GM23338 (cell line): ENCODE measurements at places on chromosomes 13 and 19. TPM values are rescaled to one million over a fixed set of nuclear protein-coding genes. Genes with fewer than 3 reads are reported as not detected.

DNA sequence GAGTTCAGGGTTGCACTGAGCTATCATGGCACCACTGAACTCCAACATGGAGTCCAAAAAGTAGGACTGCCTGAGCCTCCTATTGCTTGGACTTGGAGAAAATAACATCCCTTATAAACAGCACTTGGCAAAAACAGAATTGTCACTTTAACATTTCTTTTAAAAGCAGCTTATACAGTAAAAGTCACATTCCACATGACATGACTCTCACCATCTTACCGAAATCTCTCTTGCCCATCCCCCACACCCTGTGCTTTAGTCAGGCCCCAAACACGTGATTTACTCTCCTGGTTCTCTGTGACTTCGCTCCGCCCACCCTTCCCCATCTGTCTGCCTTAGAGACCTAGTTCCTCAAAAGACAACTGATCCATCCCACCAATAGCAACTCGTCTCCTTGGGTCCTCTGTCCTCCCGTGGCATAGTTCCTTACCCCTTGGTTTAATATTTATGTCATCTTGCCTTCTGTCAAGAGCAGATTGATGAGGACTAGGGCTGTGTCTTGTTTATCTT, 4.6 kb downstream of the SAFB start:
- no peak overlapping the region for H3K4me3 ChIP-seq
- no peaks in the 10 kb centered on the region for H3K27me3 ChIP-seq
- peaks cover 30% of the 10 kb centered on the region for H3K36me3 ChIP-seq
- H3K27ac ChIP-seq, result no peak overlapping the region
- DNase-seq, result peak; percentile 38

DNA sequence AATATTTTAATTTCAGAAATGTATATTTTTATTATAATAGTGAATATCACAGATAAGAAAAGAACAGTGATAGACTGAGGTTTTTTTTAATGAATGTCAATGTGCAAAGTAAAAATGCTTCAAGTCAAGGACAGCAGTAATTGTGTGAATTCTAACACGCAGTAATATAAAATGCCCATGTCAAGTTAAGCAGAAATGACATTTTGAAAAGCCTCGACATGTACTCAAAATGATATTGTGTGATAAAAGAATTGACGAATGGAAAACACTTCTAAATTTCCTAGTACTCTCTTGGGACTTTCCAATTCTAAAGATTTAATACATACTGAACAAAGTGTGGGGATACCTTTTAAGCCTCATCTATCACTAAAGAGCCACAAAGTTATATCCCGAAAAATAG, 172.6 kb downstream of the SLITRK6 start:
- DNase-seq, result no peak
- no peak overlapping the region for H3K27ac ChIP-seq
- no peaks in the 10 kb centered on the region for H3K27me3 ChIP-seq
- no peaks in the 10 kb centered on the region for H3K36me3 ChIP-seq
- H3K4me1 ChIP-seq, result peaks cover 14% of the 10 kb centered on the region
- H3K4me3 ChIP-seq, result no peak overlapping the region

ZNF429 gene
- 18.9 and 21.2 TPM in 2 replicates for total RNA-seq

- peaks cover 66% of the 10 kb centered on the region for H3K27me3 ChIP-seq
- no peak for DNase-seq
- H3K4me3 ChIP-seq, result peak overlapping the region; percentile 58
- H3K4me1 ChIP-seq, result peaks cover 36% of the 10 kb centered on the region
Observed at GRCh38 chr13:73060251-73061160, 1.7 kb downstream of the KLF5 start.

GRCh38 chr19:45641274-45642105, 2.3 kb upstream of the EML2 start:
- H3K4me3 ChIP-seq, result peak overlapping the region; percentile 64
- H3K27me3 ChIP-seq, result peaks cover 18% of the 10 kb centered on the region
- no peaks in the 10 kb centered on the region for H3K36me3 ChIP-seq
- peaks cover 44% of the 10 kb centered on the region for H3K4me1 ChIP-seq
- peak; percentile 100 for DNase-seq

GRCh38 chr13:98440390-98441055, 136.4 kb downstream of the STK24 start:
- DNase-seq, result no peak
- no peak overlapping the region for H3K27ac ChIP-seq
- H3K36me3 ChIP-seq, result no peaks in the 10 kb centered on the region

GPR12 gene
- total RNA-seq, result not detected in 2 replicates

GRCh38 chr13:102128216-102128810, 273.5 kb downstream of the FGF14 start:
- no peak overlapping the region for H3K27ac ChIP-seq
- no peak for DNase-seq
- no peaks in the 10 kb centered on the region for H3K27me3 ChIP-seq
- no peaks in the 10 kb centered on the region for H3K4me1 ChIP-seq
- no peaks in the 10 kb centered on the region for H3K36me3 ChIP-seq
- H3K4me3 ChIP-seq, result no peak overlapping the region

APOC4 gene
- total RNA-seq, result not detected in 2 replicates

- H3K27me3 ChIP-seq, result no peaks in the 10 kb centered on the region
- no peak for DNase-seq
- no peak overlapping the region for H3K4me3 ChIP-seq
- H3K36me3 ChIP-seq, result no peaks in the 10 kb centered on the region
- H3K27ac ChIP-seq, result no peak overlapping the region
Observed at GRCh38 chr19:48698046-48698445, 2.3 kb downstream of the FUT2 start.

DNA sequence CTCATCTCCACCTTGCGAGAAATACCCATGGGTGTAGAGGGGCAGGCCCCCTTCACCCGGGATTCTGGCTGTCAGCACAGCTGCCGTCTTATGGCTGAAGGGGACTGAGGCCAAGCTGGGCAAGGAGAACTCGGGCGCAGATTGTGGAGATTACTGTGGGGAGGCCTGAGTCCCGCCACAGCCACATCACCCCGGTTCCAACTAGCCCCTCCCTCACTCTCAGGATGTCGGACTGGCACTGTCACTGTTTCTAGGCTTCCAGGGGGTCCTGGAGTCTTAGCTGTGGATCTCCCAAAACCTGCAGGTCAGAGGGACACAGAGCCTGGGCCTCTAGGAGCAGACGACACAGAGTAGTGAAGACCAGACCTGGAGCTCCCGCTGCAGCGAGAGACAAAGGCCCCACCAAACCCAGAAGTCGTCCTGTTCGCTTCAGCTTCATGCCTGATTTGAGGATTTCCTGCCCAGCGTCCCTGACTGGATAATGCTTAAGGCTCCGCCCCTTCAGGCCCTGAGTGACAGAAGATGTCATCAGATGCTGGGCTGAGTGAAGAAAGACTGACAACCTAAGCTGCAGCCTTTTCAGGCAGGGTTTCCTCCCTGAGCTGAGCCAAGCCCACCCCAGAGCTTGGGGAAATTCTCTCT, 55.8 kb downstream of the ZNF93 start:
- no peaks in the 10 kb centered on the region for H3K36me3 ChIP-seq
- no peaks in the 10 kb centered on the region for H3K27me3 ChIP-seq
- DNase-seq, result peak; percentile 98
- H3K27ac ChIP-seq, result peak overlapping the region; percentile 53
- H3K4me1 ChIP-seq, result 0 out of 2 replicates have a peak, but pooled peaks cover 4% of the 10 kb centered on the region

FCAR gene
- total RNA-seq, result not detected in 2 replicates

- H3K4me1 ChIP-seq, result peaks cover 15% of the 10 kb centered on the region
- no peaks in the 10 kb centered on the region for H3K27me3 ChIP-seq
- peak overlapping the region; percentile 64 for H3K4me3 ChIP-seq
- H3K27ac ChIP-seq, result peak overlapping the region; percentile 96
Observed at GRCh38 chr13:27450921-27451471, 632 bp upstream of the MTIF3 start.

GRCh38 chr19:2512523-2513431, 36.9 kb downstream of the GADD45B start:
- H3K27me3 ChIP-seq, result no peaks in the 10 kb centered on the region
- peak; percentile 51 for DNase-seq
- no peak overlapping the region for H3K27ac ChIP-seq
- no peaks in the 10 kb centered on the region for H3K36me3 ChIP-seq
- H3K4me3 ChIP-seq, result no peak overlapping the region

- no peaks in the 10 kb centered on the region for H3K27me3 ChIP-seq
- no peak overlapping the region for H3K4me3 ChIP-seq
- H3K36me3 ChIP-seq, result no peaks in the 10 kb centered on the region
Observed at GRCh38 chr13:97329331-97329730, 104.6 kb upstream of the RAP2A start.

S1PR4 gene
- total RNA-seq, result 0.24 TPM in 1 of 2 replicates, not detected in the other

GRCh38 chr13:64755961-64756360, 2474.2 kb downstream of the PCDH9 start:
- H3K4me1 ChIP-seq, result peaks cover 12% of the 10 kb centered on the region; the same call in 1 of the 2 replicates
- DNase-seq, result no peak
- H3K4me3 ChIP-seq, result no peak overlapping the region
- H3K27ac ChIP-seq, result no peak overlapping the region

DNA sequence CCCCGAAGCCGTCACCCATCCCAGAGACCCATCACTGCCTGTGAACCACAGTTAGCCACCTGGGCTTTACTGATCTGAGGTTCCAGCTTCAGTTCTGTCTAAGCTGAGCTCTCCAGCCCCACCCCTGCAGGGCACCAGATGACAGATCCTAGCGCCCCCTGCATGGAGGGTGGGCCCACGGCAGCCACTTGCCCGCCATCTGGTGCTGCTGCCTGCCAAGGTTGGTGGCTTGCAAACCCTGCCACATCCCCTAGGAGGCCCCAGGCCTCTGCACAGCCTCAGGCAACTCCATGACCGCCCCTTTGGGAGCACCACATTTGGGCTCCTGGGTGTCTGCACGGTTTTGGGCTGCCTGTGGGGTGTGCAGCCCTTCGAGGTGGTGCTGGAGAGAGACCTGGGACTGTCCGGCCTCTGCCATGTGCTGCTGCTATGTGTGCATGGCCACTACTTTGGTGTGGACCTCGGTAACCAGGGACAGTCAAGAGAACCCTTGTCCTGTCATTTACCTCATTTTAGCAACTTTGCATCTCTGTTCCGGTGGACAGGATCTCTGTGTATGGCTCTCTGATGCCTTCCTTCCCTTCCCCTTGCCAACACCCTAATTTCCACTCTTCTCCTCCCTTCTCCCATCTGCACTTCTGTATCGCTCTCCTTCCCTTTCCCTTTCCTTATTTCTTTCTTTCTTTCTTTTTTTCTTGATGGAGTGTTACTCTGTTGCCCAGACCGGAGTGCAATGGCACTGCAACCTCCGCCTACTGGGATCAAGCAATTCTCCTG, 17.4 kb upstream of the SDHAF1 start:
- peaks cover 5% of the 10 kb centered on the region; the same call in 1 of the 2 replicates for H3K4me1 ChIP-seq
- H3K4me3 ChIP-seq, result no peak overlapping the region

GRCh38 chr13:108315991-108316390, 46.5 kb downstream of the TNFSF13B start:
- no peaks in the 10 kb centered on the region for H3K27me3 ChIP-seq
- no peak overlapping the region for H3K4me3 ChIP-seq
- no peaks in the 10 kb centered on the region for H3K36me3 ChIP-seq
- DNase-seq, result no peak
- no peaks in the 10 kb centered on the region for H3K4me1 ChIP-seq

GRCh38 chr13:109904218-109904617, 117.8 kb upstream of the IRS2 start:
- no peaks in the 10 kb centered on the region for H3K27me3 ChIP-seq
- no peaks in the 10 kb centered on the region for H3K36me3 ChIP-seq
- no peak overlapping the region for H3K4me3 ChIP-seq

DNA sequence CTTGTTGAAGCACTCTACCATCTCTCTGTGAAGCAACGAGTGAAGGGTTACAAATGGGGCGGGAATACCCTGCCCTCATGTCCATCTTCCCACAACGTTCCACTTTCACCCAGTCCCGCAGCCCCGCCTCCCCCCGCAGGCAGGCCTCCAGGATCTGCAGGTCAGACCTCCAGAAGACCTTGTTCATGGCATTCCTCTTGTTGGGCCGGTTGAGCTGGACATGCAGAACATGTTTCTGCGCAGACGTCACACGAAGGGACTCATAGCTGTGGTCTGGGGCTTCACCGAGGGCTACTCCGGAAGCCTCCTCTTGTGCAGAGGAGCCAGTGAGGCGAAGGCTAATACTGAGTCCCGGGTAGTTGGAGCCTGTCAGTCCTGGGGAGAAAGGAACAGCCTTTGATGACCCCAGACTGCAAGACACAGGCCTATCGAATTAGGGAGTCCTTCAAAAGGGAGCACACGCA, 420 bp downstream of the ECH1 start:
- peak overlapping the region; percentile 80 for H3K4me3 ChIP-seq
- H3K27me3 ChIP-seq, result no peaks in the 10 kb centered on the region
- H3K27ac ChIP-seq, result peak overlapping the region; percentile 78; the same call in 1 of the 2 replicates
- H3K36me3 ChIP-seq, result peaks cover 8% of the 10 kb centered on the region
- peak; percentile 57 for DNase-seq

DNA sequence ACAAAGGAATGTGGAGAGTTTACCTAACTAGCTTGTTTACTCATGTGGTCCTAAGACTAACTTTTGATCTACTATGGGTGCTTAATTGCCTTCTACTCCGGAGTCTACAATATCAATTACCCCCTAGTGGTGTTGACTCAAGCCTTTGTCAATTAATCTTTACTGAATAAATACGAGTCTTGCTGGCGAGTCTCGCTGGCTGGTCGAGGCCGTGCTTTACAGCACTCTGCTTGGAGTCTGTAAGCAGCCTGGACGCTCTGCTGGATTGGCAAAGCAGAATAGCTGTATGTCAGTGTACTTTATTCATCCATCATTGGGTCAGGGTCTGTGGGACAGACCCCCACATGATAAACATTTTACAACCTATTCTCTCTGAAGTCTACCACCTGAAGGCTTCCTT, 9.9 kb upstream of the SPART start:
- H3K4me1 ChIP-seq, result no peaks in the 10 kb centered on the region
- H3K27me3 ChIP-seq, result peaks cover 42% of the 10 kb centered on the region
- no peak for DNase-seq
- no peak overlapping the region for H3K27ac ChIP-seq
- H3K4me3 ChIP-seq, result no peak overlapping the region

ZNF440 gene
- 6.1 and 9.3 TPM in 2 replicates for total RNA-seq

ZSCAN4 gene
- not detected in 2 replicates for total RNA-seq

DNA sequence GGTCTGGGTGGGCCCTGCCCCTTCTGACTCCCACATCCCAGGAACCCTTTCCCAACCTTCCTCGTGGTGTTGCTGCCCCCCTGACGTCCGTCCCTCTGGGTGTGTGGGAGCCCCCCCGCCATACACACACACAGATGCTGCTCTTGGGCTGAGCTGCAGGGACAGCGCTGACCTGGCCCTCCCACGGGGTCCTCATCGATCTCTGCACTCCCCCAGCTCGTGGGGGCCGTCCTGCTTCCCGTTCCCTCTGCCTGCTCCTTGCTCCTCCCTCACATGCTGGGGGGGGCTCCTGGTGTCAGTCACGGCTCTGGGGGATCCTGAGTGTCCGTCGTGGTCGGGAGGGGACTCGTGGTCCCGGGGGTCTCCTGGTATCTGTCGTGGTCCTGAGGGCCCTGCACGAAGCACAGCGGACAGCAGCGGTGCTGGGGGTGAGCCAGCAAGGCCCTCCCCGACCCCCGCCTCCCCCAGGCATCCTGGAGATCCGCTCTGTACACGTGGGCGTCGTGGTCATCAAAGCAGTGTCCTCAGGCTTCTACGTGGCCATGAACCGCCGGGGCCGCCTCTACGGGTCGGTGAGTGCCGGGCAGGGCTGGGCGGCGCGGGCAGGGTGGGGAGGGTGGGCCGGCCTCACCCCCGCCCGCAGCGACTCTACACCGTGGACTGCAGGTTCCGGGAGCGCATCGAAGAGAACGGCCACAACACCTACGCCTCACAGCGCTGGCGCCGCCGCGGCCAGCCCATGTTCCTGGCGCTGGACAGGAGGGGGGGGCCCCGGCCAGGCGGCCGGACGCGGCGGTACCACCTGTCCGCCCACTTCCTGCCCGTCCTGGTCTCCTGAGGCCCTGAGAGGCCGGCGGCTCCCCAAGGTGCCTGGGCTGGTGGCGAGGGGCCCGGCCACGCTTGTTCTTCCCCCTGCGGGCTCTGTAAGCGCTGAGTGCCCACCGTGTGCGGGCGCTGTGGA, 3.4 kb downstream of the FGF22 start:
- no peak overlapping the region for H3K4me3 ChIP-seq
- no peak for DNase-seq
- no peak overlapping the region for H3K27ac ChIP-seq
- peaks cover 9% of the 10 kb centered on the region; the same call in 1 of the 2 replicates for H3K27me3 ChIP-seq
- H3K36me3 ChIP-seq, result 0 out of 2 replicates have a peak, but pooled peaks cover 5% of the 10 kb centered on the region
- no peaks in the 10 kb centered on the region for H3K4me1 ChIP-seq
